Mesenchymal stem cell (in vitro differentiated cells and primary cell): ENCODE measurements at places on chromosomes 3 and 15.

DNA sequence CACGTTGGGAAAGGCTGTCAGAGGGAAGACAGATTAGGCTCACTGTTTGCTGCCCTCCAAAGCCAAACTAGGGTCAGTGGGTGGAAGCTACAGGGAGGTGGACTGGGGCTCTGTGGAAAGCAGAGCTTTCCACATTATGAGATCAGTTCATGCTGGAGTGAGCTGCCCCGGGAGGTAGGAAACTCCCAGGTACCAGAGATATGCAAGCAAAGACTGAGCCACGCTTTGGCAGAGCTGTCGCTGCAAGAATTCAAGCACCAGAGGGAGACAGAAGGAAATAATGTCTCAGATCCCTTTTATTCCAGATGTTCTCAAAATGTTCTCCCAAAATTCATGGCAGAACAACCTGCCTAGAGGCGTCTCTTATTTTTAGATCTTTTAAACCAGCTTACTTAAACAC lies 286.6 kb downstream of the WDR72 start:
- no peak overlapping the region for H3K4me3 ChIP-seq
- H3K27ac ChIP-seq, result no peak overlapping the region
- H3K27me3 ChIP-seq, result no peaks in the 10 kb centered on the region
- peaks cover 6% of the 10 kb centered on the region for H3K4me1 ChIP-seq
- no peak for DNase-seq

GRCh38 chr15:90465140-90465929 lies 64.4 kb upstream of the CRTC3 start:
- peak overlapping the region; percentile 13 for H3K27ac ChIP-seq
- H3K27me3 ChIP-seq, result no peaks in the 10 kb centered on the region
- peaks cover 18% of the 10 kb centered on the region for H3K36me3 ChIP-seq
- DNase-seq, result peak; percentile 60

DNA sequence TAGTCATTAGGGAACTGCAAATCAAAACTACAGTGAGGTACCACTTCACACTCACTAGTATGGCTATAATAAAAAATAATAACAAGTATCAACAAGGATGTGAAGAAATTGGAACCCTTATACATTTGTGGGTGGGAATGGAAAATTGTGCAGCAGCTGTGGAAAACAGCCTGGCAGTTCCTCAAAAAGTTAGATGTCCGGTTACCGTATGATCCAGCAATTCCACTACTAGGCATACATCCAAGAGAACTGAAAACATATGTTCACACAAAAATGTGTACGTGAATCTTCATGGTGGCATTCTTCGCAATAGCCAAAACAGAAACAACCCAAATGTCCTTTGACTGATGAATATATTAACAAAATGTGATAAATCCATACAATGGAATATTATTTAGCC lies 187.9 kb upstream of the LYSMD4 start:
- peaks cover 3% of the 10 kb centered on the region for H3K4me1 ChIP-seq
- no peak for DNase-seq
- H3K4me3 ChIP-seq, result no peak overlapping the region
- H3K27me3 ChIP-seq, result peaks cover 36% of the 10 kb centered on the region
- no peaks in the 10 kb centered on the region for H3K36me3 ChIP-seq

DNA sequence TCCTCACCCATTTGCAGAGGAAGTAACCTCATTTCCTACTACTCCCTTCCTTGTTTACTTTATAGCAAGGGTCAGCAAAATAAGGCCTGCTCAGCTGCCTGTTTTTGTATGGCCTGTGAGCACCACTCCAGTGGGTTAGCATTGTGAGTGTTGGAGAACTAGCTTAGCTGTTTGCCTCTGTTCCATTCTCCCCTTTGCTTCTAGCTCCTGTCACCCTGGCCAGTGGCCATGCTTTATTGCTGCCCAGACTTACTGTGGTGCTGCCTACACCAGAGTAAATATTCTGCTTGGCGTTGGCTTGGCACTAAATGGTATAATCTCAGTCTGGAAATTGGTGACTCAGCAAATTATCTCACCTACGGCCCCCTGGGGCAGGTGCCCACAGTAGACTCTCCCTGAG lies 8.8 kb downstream of the PDCD6IP start:
- no peaks in the 10 kb centered on the region for H3K27me3 ChIP-seq
- peaks cover 5% of the 10 kb centered on the region for H3K4me1 ChIP-seq
- H3K27ac ChIP-seq, result no peak overlapping the region
- DNase-seq, result no peak

DNA sequence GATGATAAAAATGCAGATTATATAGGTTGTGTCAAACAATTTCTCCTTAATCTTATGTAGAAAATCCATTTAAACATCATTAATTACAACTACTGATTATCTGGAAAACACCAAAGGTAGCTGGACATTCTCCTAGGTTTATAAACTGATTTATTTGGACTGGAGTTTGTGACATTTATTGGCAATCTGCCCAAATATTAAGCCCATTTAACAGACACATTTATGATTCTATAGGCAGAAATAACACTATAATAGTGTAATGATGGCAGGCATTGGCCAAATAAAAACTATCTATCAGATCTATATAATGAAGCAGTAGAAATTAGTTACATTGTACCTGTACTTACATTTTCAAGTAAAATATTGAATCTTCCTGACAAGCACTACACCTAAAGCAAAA lies 117.8 kb downstream of the TFDP2 start:
- no peak overlapping the region for H3K27ac ChIP-seq
- H3K27me3 ChIP-seq, result no peaks in the 10 kb centered on the region
- DNase-seq, result no peak

DNA sequence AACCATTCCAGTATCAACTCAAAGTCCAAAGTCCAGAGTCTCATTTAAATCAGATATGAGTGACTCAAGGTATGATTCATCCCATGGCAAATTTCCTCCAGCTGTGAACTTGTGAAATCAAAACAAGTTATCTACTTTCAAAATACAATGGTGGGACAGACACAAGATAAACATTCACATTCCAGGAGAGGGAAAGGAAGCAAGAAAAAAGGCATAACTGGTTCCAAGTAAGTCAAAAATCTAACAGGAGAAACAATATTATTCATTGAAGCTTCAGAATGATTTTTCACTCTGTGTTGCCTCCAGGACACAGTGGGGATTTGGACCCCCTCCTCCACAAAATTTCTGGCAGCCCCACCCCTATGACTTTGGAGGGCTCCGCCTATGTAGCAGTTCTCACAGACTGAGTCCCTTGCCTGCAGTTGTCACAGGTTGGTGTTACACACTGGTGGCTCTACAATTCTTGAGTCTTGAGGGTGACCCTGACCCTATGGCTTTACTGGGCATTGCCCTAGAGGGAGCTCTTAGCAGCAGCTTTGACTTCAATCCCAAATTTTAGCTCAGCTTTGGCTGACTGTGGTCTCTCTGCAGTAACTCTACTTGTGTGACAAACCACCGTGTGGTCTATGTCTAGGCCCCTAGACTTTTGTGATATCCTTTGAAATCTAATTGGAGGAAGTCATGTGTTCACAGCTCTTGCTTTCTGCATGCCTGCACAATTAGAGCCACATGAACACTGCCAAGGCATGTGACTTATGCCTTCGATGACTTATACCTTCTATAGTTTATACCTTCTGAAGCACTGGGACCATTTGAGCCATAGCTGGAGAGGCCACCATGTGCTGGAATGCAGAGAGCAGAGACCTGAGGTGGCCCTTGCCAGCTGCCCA lies 644.2 kb downstream of the GRM7 start:
- H3K4me3 ChIP-seq, result no peak overlapping the region
- peak; percentile 84 for DNase-seq
- H3K27me3 ChIP-seq, result no peaks in the 10 kb centered on the region
- H3K27ac ChIP-seq, result peak overlapping the region; percentile 90

DNA sequence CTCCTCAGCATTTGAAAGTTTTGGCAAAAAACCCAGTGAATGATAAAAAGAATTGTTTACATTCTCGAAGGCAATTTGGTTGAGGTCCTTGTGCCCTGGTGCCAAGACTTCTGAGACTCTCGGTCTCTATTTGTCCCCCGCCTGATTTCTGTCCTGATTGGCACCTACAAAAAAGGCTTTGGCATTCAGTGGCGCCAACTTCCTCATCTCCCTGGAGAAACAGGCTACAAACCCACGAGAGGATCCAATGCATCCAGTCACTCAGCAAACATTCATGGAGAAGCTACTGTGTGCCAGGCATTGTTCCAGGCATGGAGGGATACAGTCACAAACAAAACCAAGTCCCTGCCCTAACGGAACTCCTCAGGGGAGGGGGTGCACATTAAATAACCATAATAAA lies 42.7 kb downstream of the HES1 start:
- H3K27ac ChIP-seq, result no peak overlapping the region
- no peak overlapping the region for H3K4me3 ChIP-seq
- DNase-seq, result no peak
- H3K4me1 ChIP-seq, result no peaks in the 10 kb centered on the region
- peaks cover 61% of the 10 kb centered on the region for H3K27me3 ChIP-seq
- H3K36me3 ChIP-seq, result no peaks in the 10 kb centered on the region

DNA sequence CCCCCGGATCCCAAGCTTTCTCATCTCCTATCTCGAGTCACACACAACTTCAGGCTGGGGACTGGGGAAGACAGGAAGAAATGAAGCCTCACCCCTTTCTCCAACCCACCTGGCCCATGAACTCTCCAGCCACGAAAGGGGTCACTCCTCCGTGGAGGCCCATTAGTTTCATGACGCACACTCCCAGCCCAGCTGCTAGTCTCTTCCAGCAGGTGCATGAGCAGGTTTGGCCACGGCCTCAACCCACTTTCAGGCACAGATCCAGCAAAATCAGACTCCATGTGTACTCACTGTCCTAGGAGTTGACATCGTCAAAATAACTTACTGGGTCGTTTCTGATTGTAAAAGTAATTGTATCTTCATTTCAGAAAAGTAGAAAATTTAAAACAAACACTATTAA lies 76.6 kb downstream of the C3orf70 start:
- H3K27ac ChIP-seq, result no peak overlapping the region
- no peak overlapping the region for H3K4me3 ChIP-seq
- peaks cover 5% of the 10 kb centered on the region for H3K4me1 ChIP-seq
- no peaks in the 10 kb centered on the region for H3K27me3 ChIP-seq
- H3K36me3 ChIP-seq, result no peaks in the 10 kb centered on the region

- no peaks in the 10 kb centered on the region for H3K36me3 ChIP-seq
- no peak overlapping the region for H3K27ac ChIP-seq
- H3K4me1 ChIP-seq, result peaks cover 22% of the 10 kb centered on the region
- no peaks in the 10 kb centered on the region for H3K27me3 ChIP-seq
- DNase-seq, result no peak
These were observed 22.4 kb upstream of the SRP14 start for GRCh38 chr15:40061212-40061901.

GRCh38 chr15:65942436-65942835 lies 73.1 kb downstream of the RAB11A start:
- no peak overlapping the region for H3K27ac ChIP-seq
- H3K36me3 ChIP-seq, result no peaks in the 10 kb centered on the region
- H3K4me1 ChIP-seq, result peaks cover 2% of the 10 kb centered on the region
- H3K4me3 ChIP-seq, result no peak overlapping the region

DNA sequence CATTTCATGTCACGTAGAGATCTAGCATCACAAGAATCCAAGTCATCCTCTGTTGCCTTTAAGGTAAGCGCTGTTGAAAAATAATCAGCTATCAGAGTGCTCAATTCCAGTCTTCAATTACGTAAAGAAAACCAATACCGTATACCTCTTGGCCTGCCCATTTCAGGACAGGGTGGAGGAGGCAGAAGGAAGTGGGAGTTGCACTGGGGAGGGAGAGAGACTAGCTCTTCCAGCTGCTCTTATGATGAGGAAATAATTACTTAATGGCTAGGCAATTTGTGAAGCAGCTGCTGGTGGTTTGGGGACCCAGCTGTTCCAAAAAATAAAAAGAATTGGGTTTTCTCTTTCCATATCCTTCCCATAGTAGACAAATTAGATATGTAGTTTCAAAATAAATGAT lies 365.8 kb upstream of the MCTP2 start:
- no peaks in the 10 kb centered on the region for H3K36me3 ChIP-seq
- no peak overlapping the region for H3K4me3 ChIP-seq
- no peak for DNase-seq
- H3K27me3 ChIP-seq, result no peaks in the 10 kb centered on the region
- no peaks in the 10 kb centered on the region for H3K4me1 ChIP-seq

- H3K4me1 ChIP-seq, result peaks cover 2% of the 10 kb centered on the region
- no peak for DNase-seq
- no peaks in the 10 kb centered on the region for H3K36me3 ChIP-seq
- H3K27me3 ChIP-seq, result no peaks in the 10 kb centered on the region
- no peak overlapping the region for H3K27ac ChIP-seq
These were observed 213.1 kb downstream of the OSBPL10 start for GRCh38 chr3:31767920-31768319.

DNA sequence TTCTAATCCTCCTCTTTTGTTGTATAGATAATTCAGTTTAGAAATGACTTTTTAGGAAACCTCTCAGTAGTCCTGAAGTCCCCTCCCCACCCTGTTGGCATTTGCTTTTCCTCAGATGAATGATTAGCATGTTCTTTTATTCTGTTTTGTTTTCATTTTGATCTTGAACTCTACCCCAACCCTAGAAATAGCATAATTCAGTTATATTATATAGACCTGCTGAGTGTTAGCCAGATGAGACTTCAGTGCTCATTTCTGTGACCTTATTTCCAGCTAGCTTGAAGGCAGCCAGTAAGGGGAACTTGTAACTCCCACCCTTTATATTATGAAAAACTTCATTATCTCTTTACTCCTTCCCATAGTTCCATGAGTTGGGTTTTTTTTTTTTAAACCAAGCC lies 41.2 kb downstream of the SNRK start:
- no peaks in the 10 kb centered on the region for H3K36me3 ChIP-seq
- no peaks in the 10 kb centered on the region for H3K4me1 ChIP-seq
- H3K27ac ChIP-seq, result no peak overlapping the region

DNA sequence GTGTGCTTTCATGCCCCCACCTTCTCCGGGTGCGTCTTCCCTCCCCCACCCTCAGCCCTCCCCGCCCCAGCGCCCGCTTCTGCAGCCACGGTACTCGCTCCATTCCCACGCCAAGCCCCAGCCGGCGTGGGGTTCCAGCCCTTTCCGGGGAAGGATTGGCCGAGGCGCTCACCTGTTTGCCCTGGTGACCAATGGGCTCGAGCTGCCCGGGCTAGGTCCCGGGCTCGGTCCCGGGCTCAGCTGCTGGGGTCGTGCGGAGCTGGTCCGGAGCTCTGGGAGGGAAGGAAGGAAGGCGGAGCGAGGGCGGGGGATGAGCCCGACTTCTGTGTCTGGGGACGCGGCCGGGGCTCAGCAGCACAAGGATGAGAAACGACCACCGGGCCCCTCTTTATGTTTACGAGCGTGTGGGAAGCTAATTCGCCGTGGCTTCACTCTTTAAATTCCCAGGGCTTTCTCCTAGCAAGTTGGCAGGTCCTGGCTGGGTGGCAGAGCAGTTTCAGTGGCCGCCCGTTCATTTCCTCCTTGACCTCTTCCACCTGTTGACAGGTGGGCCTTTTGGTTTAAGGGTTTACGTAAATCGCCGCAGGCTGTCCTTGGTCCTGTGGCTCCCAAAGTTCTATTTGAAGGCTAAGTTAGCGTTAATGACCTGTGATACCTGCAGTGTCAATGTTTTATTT lies at the start of gene IGSF10:
TSS of gene IGSF10 (minus strand) at position 288 of the 677 bp plus-strand sequence. CDS start 2,352 bp downstream, outside the sequence.
- H3K27me3 ChIP-seq, result no peaks in the 10 kb centered on the region
- H3K27ac ChIP-seq, result no peak within 1 kb of the TSS
- DNase-seq, result no peak
- H3K36me3 ChIP-seq, result no peaks in the 10 kb centered on the region

DNA sequence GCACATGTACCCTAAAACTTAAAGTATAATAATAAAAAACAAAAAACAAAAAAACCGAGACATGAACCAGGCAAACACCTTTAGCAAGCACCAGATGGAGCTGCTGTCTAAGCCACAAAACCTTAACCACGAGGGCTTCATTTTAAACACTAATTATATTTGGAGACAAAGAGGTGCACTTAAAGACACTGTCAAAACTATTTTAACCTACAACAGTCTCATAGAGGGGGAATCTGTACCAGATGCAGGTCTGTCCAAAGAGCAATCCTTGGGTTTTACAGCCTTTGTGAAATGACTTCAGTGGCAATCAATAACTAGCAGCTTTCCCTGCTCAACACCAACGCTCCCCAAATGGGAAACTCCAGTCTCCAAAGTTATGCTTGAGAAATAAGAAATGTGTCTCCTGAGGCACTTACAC lies 115.7 kb upstream of the TSPAN3 start:
- peak; percentile 45 for DNase-seq
- no peaks in the 10 kb centered on the region for H3K36me3 ChIP-seq
- H3K4me3 ChIP-seq, result no peak overlapping the region
- no peak overlapping the region for H3K27ac ChIP-seq
